ENCODE measurements at places on chromosomes 2 and 18.

DNA sequence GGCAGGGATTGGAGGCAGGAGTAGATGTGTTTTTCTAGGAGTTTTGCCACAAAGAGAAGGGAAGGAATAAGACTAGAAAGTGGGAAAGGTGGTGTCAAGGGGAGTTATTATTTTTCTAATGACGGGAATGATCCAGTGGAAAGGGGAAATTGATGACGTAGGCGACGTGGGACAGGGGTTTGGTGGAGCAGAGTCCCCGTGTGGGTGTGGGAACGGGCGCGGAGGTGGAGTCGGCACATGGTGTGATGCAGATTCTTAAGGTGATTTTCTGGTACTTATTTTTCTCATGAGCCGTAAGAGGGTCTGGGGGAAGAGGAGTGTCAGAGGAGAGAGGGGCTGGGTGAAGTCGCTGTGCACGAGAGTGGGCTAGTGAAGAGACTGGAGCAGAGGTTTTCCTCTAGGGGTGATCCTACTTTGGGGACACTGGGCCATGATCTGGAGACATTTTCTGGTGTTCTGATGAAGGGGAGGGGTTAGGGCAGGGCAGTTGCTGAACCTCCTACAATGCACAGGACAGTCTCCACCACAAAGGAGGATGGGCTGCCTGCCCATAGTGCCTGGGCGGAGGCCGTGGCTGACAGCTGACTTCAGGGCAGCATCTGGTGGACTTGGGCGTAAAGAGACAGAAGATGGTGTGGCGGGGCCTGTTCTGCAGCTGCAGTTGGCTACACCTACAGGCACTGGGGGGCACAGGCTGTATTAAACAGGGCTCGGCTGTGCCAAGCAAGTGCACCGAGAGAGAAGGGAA is 30.0 kb downstream of the TRAF3IP1 start:
- DNase-seq, result no peak
- H3K36me3 ChIP-seq, result no peaks in the 10 kb centered on the region
- H3K27me3 ChIP-seq, result no peaks in the 10 kb centered on the region
- H3K4me3 ChIP-seq, result no peak overlapping the region
- H3K4me1 ChIP-seq, result no peaks in the 10 kb centered on the region
- H3K27ac ChIP-seq, result no peak overlapping the region

- no peaks in the 10 kb centered on the region for H3K27me3 ChIP-seq
- H3K27ac ChIP-seq, result no peak overlapping the region
- no peaks in the 10 kb centered on the region for H3K4me1 ChIP-seq
- no peak for DNase-seq
Measured at GRCh38 chr2:108383146-108383830, 5.5 kb downstream of the SULT1C4 start.

DNA sequence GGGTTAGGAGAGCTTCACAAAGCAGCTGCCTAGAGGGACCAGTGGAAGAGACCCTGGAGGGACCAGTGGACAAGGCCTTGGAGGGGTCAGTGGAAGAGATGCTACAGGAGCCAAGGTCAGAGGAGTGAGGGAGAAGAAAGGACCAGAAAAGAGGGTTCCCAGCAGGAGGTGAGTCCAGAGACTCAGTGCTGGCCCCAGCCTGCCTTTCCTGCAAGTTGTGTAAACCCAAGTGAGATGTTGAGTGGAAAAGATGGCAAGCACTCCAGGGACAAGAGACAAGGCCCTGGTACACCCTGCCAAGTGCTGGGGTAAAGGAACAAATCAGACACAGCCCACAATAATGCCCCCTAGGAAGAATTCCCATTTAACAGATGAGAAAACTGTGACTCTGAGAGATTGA is 94.4 kb downstream of the TTC32 start:
- DNase-seq, result no peak
- H3K4me3 ChIP-seq, result no peak overlapping the region
- peaks cover 2% of the 10 kb centered on the region for H3K4me1 ChIP-seq
- H3K27me3 ChIP-seq, result peaks cover 17% of the 10 kb centered on the region

DNA sequence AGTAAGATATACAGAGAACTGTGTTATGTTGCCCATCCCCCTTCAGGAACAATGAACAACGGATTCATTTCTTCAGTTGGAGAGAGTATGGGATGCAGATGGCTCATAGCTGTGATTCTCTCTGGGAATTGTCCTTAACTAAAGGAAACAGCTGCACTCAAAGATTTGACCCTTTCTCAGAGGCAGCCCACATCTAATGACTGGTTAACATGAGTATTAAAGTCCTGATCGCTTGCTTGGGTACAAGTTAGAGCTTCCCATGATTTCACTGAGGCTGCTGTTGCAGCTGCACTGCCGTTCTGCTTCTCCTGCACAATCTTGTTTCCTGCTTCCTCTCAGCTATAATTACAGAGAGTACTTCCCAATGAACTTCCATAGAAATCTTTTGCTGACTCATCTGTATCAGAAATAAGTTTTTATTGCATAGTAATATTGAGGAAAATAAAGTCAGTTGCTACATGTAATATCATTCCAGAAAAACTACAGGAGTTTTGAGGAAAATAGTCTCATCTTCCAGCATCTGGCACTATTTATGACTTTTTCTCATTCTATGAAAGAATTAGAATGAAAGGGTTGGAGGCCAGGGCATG is 12.8 kb upstream of the SCN9A start:
- no peaks in the 10 kb centered on the region for H3K36me3 ChIP-seq
- no peak overlapping the region for H3K4me3 ChIP-seq
- H3K27me3 ChIP-seq, result peaks cover 6% of the 10 kb centered on the region
- DNase-seq, result no peak
- no peaks in the 10 kb centered on the region for H3K4me1 ChIP-seq
